ENCODE measurements at places on chromosomes 4 and X.

DNA sequence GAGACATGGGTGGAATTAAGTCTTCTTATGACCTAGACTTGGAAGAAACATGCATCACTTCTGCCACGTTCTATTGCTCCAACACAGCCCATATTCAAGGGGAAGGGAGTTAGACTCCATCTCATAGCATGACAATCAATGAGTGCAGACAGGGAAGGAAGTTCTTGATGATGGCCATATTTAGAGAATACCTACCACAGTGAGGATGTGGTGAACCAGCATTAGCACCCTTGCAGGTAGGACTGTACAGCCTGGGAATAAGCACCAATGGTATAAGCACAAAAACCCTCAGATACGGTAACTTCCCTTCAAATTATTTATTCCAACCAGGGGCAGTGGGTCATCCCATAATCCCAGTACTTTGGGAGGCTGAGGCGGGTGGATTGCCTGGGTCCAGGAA is 29.8 kb downstream of the PAGE2 start:
- H3K4me3 ChIP-seq: no peak overlapping the region
- H3K4me1 ChIP-seq: no peaks in the 10 kb centered on the region
- DNase-seq: no peak
- no peaks in the 10 kb centered on the region for H3K27me3 ChIP-seq
- H3K27ac ChIP-seq: no peak overlapping the region
- no peaks in the 10 kb centered on the region for H3K36me3 ChIP-seq

GRCh38 chr4:2400841-2401609 is 17.4 kb downstream of the ZFYVE28 start:
- H3K27ac ChIP-seq: no peak overlapping the region
- peaks cover 6% of the 10 kb centered on the region for H3K27me3 ChIP-seq
- H3K4me1 ChIP-seq: peaks cover 19% of the 10 kb centered on the region
- no peak for DNase-seq

GRCh38 chr4:74975848-74976824 is 43.2 kb downstream of the PARM1 start:
- no peaks in the 10 kb centered on the region for H3K4me1 ChIP-seq
- H3K27ac ChIP-seq: no peak overlapping the region
- DNase-seq: no peak
- no peaks in the 10 kb centered on the region for H3K36me3 ChIP-seq

DNA sequence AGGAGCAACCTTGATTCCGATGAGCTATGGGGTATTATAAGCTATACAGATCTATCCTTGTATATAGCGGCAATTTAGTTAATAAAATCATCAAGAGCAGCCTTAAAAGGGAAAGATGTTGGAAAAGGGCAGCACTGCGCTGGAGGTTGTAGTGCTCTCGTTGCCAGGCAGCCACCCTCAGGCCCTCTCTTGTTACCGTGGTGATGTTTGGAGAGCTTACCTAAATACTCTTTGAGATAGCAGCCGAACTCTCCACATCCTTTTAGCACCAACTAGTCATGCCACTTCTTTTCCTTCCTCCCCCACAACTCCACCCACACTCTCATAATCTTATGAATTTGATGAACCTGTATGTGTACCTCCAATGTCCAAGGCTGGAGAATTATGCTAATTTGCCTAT is 3.8 kb upstream of the RADX start:
- no peak overlapping the region for H3K4me3 ChIP-seq
- DNase-seq: no peak
- H3K36me3 ChIP-seq: no peaks in the 10 kb centered on the region
- no peaks in the 10 kb centered on the region for H3K27me3 ChIP-seq

- H3K27ac ChIP-seq: no peak overlapping the region
- no peak overlapping the region for H3K4me3 ChIP-seq
- no peaks in the 10 kb centered on the region for H3K4me1 ChIP-seq
- H3K27me3 ChIP-seq: no peaks in the 10 kb centered on the region
- H3K36me3 ChIP-seq: no peaks in the 10 kb centered on the region
- DNase-seq: no peak
Observed at GRCh38 chrX:65985211-65985610, 54.7 kb downstream of the VSIG4 start.

- DNase-seq: no peak
- H3K27me3 ChIP-seq: no peaks in the 10 kb centered on the region
- no peaks in the 10 kb centered on the region for H3K4me1 ChIP-seq
- no peak overlapping the region for H3K27ac ChIP-seq
- no peaks in the 10 kb centered on the region for H3K36me3 ChIP-seq
- H3K4me3 ChIP-seq: no peak overlapping the region
Observed at GRCh38 chr4:28799696-28800095, 1920.5 kb upstream of the PCDH7 start.

DNA sequence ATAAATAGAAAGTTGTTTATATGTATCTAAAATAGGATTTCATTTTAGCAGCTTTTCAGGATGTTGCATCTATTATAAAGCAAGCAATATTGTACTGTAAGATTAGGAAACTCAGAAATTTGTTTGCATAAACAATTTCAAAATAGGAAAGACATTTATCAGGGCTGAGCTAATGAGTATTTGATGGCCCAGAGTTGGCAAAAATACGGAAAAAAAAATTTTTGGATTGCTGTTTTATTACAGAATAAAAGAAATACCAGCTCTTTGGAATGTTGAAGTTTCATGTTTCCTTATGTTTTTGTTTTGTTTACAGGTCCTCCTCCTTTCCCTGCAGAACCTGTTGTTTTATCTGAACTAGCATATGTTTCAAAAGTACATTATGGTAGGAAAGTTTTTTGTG is 14.5 kb downstream of the ADAD1 start:
- DNase-seq: no peak
- H3K4me1 ChIP-seq: no peaks in the 10 kb centered on the region
- no peak overlapping the region for H3K27ac ChIP-seq
- no peaks in the 10 kb centered on the region for H3K36me3 ChIP-seq

DNA sequence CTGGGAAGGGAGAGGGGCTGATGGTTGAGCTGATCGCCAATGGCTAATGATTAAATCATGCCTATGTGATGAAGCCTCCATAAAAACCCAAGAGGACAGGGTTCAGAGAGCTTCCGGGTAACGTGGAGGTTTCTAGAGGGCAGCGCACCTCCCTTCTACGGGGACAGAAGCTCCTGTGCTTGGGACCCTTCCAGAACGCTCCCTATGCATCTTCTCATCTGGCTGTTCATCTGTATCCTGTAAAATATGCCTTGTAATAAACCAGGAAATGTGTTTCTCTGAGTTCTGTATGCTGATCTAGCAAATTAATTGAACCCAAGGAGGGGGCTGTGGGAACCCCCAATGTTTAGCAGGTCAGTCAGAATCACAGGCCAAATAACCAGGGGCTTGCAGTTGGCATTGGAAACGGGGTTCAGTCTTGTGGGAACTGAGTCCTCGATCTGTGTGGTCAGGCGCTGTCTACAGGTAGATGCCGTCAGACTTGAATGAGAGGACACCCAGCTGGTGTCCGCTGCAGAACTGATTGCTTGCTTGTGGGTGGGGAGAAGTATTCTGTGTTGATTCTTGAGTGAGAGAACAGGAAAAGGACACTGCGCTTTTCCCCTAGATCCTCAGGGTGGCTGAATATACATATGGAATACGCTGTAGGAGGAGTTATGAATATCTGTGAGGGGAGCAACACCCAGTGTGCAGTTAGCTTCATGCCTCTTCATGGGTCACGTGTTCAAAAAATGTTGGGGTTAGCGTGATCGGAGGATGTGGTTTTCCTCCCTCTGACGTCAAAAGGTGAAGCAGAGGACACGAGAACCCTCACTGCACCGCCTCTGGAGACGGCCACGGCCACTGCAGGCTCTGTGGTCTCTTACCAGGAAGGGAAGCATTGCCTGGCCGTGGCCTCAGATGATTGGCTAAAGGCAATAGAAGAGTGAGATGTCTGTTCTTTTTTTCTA is 29.2 kb downstream of the HTT-AS start:
- H3K27me3 ChIP-seq: peaks cover 11% of the 10 kb centered on the region
- H3K27ac ChIP-seq: no peak overlapping the region
- DNase-seq: peak; percentile 87
- no peaks in the 10 kb centered on the region for H3K36me3 ChIP-seq

GRCh38 chr4:147289181-147289580 is 191.7 kb upstream of the EDNRA start:
- no peak overlapping the region for H3K27ac ChIP-seq
- no peak overlapping the region for H3K4me3 ChIP-seq

DNA sequence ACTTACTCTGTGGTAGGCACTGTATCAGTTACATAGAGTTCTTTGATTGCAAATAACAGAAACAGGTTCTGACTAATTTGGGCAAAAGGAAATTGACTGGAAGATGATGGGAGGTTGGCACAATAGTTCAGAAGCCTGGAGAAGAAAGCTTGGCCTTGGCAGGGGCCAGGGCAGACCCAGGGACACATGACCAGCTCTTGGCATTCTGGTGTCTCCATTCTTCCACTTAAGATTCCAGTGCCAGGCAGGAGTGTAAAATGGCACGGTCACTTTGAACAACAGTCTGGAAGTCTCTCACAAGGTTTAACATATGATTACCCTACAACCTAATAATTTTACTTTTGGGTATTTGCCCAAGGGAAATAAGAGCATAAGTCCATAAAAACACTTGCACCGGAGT is 175.9 kb downstream of the BCOR start:
- DNase-seq: no peak
- H3K27ac ChIP-seq: no peak overlapping the region

DNA sequence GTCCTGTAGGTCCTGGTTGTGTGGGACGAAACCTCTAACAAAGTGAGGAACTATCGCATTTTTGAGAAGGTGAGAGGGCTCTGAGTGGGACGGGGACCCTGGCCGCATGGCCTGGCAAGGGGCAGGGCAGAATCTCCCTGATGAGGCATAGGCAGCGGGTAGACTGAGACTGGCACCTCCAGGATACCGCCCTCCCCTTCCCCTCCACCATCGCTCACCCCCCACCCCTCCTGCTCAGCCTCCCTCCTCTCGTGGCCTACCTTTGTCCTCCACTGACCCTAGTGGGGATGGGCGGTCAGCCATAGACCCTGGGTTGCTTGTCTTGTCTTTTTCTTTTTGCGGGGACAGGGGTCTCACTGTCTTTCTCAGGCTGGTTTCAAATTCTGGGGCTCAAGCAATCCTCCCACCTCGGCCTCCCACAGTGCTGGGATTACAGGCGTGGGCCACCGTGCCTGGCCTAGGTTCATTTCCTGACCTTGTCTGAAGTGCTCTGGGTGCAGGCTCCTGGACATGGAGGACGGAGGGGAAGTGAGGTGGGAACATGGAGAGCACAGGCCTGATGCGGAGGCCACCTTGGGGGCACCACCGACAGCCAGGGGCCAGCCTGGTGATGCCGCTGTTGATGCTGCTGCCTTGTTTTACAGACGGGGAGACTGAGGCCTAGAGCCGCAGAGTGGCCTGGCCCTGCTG is 10.5 kb upstream of the ADD1 start:
- H3K4me1 ChIP-seq: no peaks in the 10 kb centered on the region
- H3K27ac ChIP-seq: no peak overlapping the region
- H3K4me3 ChIP-seq: no peak overlapping the region
- no peaks in the 10 kb centered on the region for H3K27me3 ChIP-seq
- H3K36me3 ChIP-seq: no peaks in the 10 kb centered on the region
- DNase-seq: peak; percentile 59

DNA sequence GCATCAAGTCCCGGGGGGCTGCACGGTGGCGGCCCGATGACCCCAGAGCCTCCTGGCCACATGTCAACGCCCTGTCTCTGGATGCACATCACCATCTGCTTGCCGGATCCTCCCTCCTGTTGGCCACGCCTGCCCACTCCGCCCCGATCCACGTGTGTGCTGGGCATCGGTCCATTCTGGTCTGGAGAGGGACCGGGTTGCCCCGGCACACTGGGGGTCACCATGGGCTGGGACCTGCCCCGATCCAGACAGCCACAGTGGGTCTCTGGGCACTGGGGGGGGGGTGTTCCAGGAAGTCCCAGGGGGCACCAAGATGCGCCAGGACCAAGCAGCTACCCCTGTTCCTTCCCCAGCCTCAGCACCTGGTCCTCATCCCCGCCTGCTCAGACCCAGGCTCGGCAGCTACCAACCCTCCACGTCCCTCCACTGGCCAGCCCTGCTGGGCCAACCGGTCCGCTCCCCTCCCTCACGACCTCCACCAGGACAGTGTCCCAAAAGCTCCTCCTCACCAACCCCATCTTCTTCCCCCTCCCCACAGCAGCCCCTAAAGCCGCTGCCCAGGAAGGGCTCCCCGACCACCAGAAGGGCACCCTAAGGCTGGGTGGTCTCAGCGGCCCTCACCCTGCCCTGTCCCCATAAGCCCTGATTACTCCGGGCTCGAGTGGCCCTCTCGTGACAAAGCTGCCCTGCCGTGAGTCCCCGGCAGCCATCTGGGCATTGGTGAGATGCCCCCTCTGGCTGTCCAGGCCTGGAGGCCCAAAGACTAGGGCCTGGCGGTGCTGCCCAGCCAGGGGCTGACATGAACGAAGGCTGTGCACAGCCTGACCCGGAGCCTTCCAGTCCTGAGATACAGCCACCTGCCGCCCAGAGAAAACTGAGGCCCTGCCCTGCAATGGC is 4.6 kb downstream of the CTBP1 start:
- no peak overlapping the region for H3K4me3 ChIP-seq
- no peaks in the 10 kb centered on the region for H3K4me1 ChIP-seq
- no peaks in the 10 kb centered on the region for H3K27me3 ChIP-seq
- DNase-seq: peak; percentile 74
- no peaks in the 10 kb centered on the region for H3K36me3 ChIP-seq

GRCh38 chr4:140681201-140681600 is 75.0 kb downstream of the TBC1D9 start:
- no peaks in the 10 kb centered on the region for H3K27me3 ChIP-seq
- H3K27ac ChIP-seq: no peak overlapping the region
- no peak for DNase-seq
- H3K4me3 ChIP-seq: no peak overlapping the region

DNA sequence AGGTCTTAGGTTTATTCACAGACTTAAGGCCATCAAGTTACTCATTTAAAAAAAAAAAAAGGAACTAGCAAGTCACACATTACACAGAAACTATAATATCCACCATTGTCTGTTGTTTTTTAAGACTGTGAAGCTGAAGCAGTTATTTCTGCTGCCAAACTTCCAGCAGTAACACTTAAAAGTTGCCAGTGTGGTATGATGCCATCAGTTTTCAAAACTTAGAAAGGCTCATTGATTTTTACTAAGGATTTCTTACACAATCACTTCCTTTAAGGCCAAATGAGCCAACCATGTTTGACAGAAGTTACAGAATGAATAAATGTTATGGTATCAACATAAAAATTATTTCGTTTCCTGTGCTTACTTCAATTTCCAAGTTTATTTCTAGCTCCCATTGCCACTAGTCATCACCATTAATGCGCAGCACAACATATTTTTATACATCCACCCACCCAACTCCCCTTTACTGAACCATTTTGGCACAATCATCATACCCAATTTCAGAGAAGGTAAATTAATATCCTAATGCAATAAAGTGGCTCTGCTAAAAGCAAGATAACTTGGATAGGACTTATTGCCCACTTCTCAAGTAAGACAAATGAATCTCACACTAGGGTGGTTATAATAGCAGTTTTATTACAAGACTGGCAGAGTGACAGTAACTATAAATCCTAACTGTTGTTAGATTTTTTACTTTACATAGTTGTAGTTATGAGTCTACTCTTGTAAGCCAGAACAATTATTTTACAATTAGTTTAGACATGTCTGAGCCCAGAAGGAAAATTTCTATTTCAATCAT is 13.1 kb downstream of the PDGFC start:
- H3K27me3 ChIP-seq: no peaks in the 10 kb centered on the region
- no peak overlapping the region for H3K4me3 ChIP-seq
- H3K36me3 ChIP-seq: no peaks in the 10 kb centered on the region
- H3K4me1 ChIP-seq: peaks cover 66% of the 10 kb centered on the region
- peak overlapping the region; percentile 10 for H3K27ac ChIP-seq

Data from sigmoid colon (tissue), 7 donors.